ENCODE measurements at places on chromosomes 6 and 20.
A peak's percentile ranks its signal among the peaks of the same experiment; 100 is the strongest.

- no peak for DNase-seq
Observed at GRCh38 chr6:131945971-131946370, 5.2 kb downstream of the CCN2 start.

GRCh38 chr20:53774461-53775203, 181.0 kb upstream of the ZNF217 start:
- no peak for DNase-seq

GRCh38 chr6:121617388-121617787, 181.9 kb downstream of the GJA1 start:
- DNase-seq: no peak

DNA sequence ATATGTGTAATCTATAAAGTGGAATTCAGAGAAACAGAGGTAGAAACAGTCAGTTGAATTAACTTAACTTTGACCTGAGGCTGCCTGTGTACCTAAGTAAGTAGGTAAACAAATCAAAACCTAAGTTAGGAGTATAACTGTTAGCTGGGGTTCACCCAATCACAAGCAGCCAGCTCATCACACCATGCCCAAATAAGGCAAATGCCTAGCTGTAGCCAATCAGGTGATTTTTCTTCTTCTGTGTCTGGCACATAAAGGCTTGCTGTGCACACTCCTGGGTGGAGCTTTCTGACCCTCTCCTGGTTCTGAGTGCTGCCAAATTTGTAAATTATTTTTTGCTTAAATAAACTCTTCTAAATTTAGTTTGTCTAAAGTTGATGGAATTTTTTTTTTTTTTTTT, 54.7 kb upstream of the TRIM39 start:
- no peak for DNase-seq

GRCh38 chr6:3125815-3126214, 7.3 kb downstream of the BPHL start:
- no peak for DNase-seq

DNA sequence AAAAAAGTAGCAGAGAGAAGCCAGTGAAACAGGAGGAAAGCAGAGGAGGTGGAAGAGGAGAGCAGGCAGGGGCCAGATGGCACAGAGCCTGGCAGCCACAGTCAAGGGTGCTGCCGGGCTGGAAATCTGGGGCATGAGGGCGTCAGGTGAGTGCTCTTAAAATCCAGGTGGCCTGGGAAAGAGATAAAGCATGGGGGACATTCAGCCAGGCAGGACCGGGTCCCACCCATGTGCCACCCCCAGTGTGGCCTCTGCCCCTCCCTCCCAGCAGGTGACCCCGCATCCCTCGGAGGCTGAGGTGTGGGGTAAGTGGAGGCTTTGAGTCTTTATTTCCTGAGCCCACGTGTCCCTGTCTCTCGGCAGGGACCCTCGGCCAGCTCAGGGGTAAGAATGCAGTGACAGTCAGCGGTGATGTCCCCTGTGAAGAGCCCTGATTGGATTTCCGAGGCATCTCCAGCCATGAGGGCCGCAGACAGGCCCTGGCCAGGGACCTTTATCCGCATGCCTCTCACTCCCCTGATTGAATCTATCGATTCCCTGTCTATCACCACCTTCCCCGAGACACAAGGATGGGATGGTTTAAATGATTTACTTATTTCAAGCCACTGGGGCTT, 33.8 kb upstream of the SULF2 start:
- peak; percentile 50 for DNase-seq

DNA sequence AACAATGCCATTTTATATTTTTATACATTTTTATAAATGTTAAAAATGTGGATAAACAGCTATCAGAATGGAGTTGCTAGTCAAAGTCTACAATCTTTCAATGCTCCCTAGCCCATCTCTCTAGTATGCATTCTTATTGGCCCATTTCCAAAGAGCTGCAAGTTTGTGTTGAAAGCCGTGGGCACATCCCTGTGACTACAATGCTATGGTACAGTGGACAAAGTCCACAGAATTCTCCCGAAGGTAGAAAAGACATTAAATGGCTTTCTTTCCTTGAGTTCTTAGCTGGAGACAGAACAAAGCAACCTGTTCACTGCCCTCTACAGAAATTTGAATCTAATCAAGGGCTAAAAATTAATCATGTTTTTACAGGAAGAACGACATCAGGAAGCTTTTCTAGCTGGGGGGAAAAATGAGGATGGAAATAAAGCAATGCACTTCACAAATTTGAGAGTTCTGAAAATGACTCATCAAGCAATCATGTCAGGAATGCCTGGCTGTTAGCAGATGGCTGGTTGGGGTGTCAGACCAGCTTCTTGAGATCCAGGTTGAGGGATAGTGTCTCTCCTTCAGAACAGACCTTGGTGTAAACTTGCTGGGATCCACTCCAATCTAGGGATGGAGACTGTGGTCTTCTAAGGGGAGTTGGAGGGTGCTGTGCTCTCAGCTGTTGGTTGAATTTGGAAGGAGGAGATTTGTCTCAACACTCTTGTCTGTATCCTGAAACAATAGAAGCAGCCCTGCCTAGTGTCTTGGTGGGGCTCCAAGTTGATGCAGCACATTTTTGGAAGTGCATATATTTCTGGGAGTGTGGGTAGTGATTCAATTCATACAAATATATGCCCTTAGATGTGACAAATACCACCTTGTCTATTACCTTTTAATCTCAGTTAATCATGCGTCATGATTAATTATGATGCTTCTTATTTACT, 143.4 kb upstream of the PHACTR1 start:
- peak; percentile 17 for DNase-seq

DNA sequence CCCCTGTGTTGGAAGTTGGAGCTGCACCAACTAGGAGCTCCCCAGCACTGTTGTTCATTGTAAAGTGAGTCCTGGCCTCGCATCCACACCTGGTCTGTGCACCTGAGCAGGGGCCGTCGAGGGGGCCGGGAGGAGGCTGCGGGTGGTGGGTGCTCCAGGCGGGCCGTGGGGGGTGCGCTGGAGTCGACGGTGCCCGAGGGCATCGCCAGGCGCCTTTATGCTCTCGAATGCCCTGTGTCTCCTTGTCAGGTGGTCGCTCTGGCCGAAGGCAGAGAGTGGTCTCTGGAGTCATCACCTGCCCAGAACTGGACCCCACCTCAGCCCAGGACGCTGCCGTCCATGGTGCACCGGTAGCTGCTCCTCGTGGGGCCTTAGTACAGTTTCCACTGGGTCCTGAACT, 4.3 kb downstream of the ARFGAP1 start:
- DNase-seq: no peak

DNA sequence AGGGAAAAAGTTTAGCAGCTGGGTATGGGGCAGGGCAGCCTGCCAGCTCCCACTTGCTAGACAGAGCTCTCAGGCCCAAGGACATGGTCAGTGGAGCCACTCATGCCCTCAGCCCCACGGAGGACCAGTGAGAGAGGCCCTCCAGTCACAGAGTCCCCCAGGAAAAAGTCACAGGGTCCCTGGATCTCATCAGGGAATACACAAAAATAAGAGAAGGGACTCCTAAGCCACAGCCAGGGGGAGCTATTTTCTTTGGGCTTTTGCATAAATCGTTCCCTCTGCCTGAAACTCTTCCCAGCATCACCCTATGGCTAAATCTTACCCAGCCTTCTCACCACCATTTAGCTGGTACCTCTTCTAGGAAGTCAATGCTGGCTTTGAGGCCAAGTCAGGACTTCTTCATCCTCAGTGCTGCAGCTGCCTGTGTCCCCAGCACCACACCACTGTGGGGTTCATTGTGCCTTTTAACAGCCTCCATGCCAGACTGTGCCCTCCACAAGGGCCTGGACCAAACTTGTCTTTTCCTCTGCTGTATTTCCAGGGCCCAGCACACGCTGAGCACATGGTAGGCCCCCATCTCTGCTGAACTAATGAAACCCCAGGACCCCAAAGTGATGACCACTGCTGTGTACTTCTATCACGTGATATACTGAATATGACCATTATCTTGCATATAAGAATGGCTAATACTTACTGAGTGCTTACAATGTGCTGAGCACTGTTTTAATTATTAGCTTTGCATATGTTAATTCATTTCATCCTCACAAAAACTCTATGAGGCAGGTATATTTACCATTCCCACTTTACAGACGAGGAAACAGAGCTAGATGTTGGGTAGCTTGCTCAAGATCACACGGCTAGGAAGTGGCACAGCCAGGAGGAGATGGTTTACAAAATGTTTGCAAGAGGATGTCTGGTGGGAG, 2.0 kb downstream of the ZNF335 start:
- peak; percentile 87 for DNase-seq
